Type B pancreatic cell (in vitro differentiated cells): ENCODE measurements at places on chromosomes 3 and 15. TPM values are rescaled to one million over a fixed set of nuclear protein-coding genes. Genes with fewer than 3 reads are reported as not detected.

Gene CCDC54
- total RNA-seq, result not detected in 2 replicates

Gene SELENOS
- 47.2 and 74.3 TPM in 2 replicates for total RNA-seq

Gene ARPIN
- total RNA-seq, result 14.9 and 22.7 TPM in 2 replicates

Gene HACD3
- 91.5 and 123 TPM in 2 replicates for total RNA-seq

Gene DAPK2
- total RNA-seq, result 3.4 and 5.0 TPM in 2 replicates

Gene SMCO1
- not detected in 2 replicates for total RNA-seq

Gene OR5K2
- total RNA-seq, result not detected in 2 replicates

Gene SLC38A3
- 6.0 and 11.0 TPM in 2 replicates for total RNA-seq

Gene ARL14
- 0.53 and 1.9 TPM in 2 replicates for total RNA-seq

DNA sequence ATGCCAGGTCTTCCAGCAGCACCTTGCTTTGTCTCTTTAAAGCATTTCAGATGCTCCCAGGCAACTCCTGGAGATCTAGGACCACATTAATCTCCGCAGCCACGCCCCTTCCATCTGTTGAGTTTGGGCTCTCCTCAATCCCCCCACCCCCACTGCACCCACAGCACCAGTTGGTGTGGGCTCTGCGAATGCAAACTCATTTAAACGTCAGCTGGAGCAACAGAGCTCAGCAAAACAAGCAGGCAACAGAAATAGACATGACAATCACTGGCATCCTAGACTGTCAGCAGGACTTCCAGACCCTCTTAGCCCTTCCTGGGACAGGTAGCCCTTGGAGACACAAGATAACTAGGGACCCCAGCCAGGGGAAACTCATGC lies 106.9 kb downstream of the LSM3 start:
- H3K27me3 ChIP-seq, result peaks cover 3% of the 10 kb centered on the region
- DNase-seq, result no peak
- H3K27ac ChIP-seq, result no peak overlapping the region
- H3K4me1 ChIP-seq, result peaks cover 51% of the 10 kb centered on the region
- H3K36me3 ChIP-seq, result no peaks in the 10 kb centered on the region
- no peak overlapping the region for H3K4me3 ChIP-seq

- H3K27ac ChIP-seq, result no peak overlapping the region
- H3K4me1 ChIP-seq, result peaks cover under 1% of the 10 kb centered on the region
- peaks cover 27% of the 10 kb centered on the region for H3K27me3 ChIP-seq
- no peaks in the 10 kb centered on the region for H3K36me3 ChIP-seq
- DNase-seq, result no peak
Observed at GRCh38 chr3:13188181-13188779, 115.1 kb upstream of the IQSEC1 start.

DNA sequence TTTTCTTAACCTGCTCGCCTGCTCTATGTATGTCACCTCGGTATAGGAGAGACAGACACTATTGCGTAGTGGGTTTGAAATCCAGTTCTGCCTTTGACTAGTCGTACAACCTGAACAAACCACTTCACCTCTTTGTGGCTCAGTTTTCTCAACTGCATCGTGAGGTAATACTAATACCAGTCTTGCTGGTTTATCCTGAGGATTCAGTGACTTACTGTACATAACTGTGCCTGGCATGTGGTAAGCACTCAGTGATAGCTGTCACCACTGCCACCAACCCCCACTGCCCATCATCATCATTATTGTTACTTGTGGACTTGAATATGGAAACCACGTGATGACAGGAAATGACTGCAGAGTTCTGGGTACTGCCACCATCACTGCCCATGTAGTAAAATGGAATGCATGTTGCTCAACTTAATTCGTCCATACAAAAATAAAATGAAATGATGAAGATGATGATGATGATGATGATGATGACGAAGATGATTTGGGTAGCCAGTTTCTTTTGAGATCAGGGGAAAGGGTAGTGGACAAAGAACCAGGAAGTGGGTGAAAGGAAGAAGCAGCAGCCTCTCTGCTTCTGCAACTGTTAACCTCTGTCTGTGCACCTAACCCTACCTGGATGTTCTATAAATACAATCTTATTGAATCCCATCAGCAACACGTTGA lies 228.1 kb downstream of the FEZF2 start:
- H3K36me3 ChIP-seq, result peaks cover 21% of the 10 kb centered on the region
- peaks cover 24% of the 10 kb centered on the region for H3K4me1 ChIP-seq
- no peaks in the 10 kb centered on the region for H3K27me3 ChIP-seq
- no peak for DNase-seq

DNA sequence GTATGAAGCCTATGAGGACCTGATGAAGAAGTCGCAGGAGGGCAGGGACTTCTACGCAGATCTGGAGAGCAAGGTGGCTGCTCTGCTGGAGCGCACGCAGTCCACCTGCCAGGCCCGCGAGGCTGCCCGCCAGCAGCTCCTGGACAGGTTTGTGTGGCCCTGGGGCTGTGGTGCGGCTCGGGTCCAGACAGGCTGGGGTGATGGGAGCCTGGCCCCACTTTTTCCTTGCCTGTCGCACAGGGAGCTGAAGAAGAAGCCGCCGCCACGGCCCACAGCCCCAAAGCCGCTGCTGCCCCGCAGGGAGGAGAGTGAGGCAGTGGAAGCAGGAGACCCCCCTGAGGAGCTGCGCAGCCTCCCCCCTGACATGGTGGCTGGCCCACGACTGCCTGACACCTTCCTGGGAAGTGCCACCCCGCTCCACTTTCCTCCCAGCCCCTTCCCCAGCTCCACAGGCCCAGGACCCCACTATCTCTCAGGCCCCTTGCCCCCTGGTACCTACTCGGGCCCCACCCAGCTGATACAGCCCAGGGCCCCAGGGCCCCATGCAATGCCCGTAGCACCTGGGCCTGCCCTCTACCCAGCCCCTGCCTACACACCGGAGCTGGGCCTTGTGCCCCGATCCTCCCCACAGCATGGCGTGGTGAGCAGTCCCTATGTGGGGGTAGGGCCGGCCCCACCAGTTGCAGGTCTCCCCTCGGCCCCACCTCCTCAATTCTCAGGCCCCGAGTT lies 29.0 kb downstream of the PTPN23 start:
- peaks cover 4% of the 10 kb centered on the region for H3K4me1 ChIP-seq
- H3K36me3 ChIP-seq, result peaks cover 10% of the 10 kb centered on the region
- no peak overlapping the region for H3K4me3 ChIP-seq
- DNase-seq, result no peak
- no peaks in the 10 kb centered on the region for H3K27me3 ChIP-seq
- H3K27ac ChIP-seq, result no peak overlapping the region

GRCh38 chr3:169501061-169501460 lies 162.5 kb downstream of the MECOM start:
- H3K4me3 ChIP-seq, result no peak overlapping the region
- DNase-seq, result no peak
- no peak overlapping the region for H3K27ac ChIP-seq
- H3K4me1 ChIP-seq, result no peaks in the 10 kb centered on the region
- H3K36me3 ChIP-seq, result no peaks in the 10 kb centered on the region
- peaks cover 41% of the 10 kb centered on the region for H3K27me3 ChIP-seq

DNA sequence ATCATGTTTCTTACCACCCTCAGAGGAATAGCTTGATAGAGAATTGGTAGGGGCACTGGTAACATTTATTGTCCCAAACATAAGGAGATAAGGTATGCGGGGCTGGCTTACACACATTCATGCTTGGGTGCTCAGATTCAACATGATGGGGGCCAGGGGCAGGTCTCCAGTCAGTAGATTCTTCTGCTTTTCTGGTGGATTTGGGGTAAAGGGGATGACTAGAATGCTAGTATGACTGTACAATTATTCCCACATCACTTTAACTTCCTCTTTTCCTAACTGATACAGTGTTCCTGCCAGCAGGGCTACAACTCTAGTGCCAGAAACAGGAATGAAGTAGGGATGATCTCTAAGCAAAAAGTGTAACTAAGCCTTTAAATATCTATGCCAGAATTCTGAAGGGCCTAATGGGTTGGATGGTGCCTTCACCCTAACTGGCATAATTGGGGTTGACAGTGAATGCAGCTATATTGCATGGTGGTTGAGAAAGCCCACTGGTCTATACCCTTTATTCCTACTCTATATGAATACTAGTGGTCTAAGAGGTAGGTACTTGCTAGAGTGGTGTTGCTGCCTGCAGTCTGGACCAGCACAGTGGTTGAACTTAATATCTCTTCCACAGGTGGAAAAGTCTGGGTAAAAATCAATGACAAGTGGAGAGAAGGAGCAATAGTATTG lies 117.4 kb downstream of the IL12A start:
- no peak for DNase-seq
- no peaks in the 10 kb centered on the region for H3K4me1 ChIP-seq
- no peak overlapping the region for H3K4me3 ChIP-seq
- H3K36me3 ChIP-seq, result no peaks in the 10 kb centered on the region
- no peaks in the 10 kb centered on the region for H3K27me3 ChIP-seq
- no peak overlapping the region for H3K27ac ChIP-seq

GRCh38 chr3:124277144-124277890 lies 285.4 kb upstream of the ROPN1 start:
- no peak overlapping the region for H3K27ac ChIP-seq
- peaks cover 31% of the 10 kb centered on the region for H3K4me1 ChIP-seq
- H3K27me3 ChIP-seq, result peaks cover 17% of the 10 kb centered on the region
- DNase-seq, result no peak
- H3K4me3 ChIP-seq, result no peak overlapping the region

GRCh38 chr3:24981309-24981708 lies 446.8 kb upstream of the RARB start:
- H3K36me3 ChIP-seq, result peaks cover 12% of the 10 kb centered on the region
- H3K27ac ChIP-seq, result no peak overlapping the region
- H3K4me3 ChIP-seq, result no peak overlapping the region
- peaks cover under 1% of the 10 kb centered on the region for H3K4me1 ChIP-seq
- no peaks in the 10 kb centered on the region for H3K27me3 ChIP-seq

GRCh38 chr15:40345867-40346578 lies 4.8 kb upstream of the PHGR1 start:
- H3K27ac ChIP-seq, result no peak overlapping the region
- peak; percentile 64 for DNase-seq
- H3K36me3 ChIP-seq, result no peaks in the 10 kb centered on the region
- H3K27me3 ChIP-seq, result peaks cover 3% of the 10 kb centered on the region

GRCh38 chr15:63820210-63820609 lies 13.5 kb downstream of the HERC1 start:
- H3K36me3 ChIP-seq, result no peaks in the 10 kb centered on the region
- peaks cover 26% of the 10 kb centered on the region for H3K4me1 ChIP-seq
- H3K27ac ChIP-seq, result no peak overlapping the region
- no peaks in the 10 kb centered on the region for H3K27me3 ChIP-seq
- DNase-seq, result no peak
